ENCODE measurements at places on chromosomes 12 and 14.

DNA sequence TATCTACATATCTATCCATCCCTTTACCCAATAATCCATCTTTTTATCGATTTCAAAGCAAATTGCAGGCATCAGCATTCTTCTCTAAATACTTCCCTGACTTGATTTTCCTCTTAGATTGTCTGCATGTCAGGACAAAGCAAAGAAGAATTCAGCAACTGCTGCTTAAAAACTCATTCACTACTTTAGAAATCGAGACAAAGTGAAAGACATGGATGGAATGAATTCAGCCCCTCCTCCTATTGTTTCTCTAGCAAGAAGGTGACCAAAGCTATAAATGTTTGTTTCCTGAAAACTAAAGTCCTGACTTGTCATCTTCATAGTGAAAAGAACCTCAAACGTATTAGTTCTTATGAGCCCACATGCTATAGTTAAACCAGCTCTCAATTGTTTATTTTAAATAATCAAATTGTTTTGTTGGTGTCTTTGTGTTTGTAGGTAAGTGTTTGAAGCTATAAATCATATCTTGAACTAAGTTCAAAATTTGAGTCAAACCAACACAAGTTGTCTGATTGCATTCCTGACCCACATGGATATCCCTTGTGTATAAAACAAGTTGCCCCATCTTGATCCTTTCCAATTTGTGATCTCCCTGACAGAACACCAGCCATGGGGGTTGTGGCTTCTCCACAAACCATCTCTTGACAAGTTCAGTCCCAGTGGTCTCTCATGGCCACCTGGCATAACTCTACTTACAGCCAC lies 58.6 kb upstream of the ARHGAP5 start:
- DNase-seq, result no peak

GRCh38 chr12:110234331-110234751 lies 46.7 kb upstream of the ATP2A2 start:
- no peak for DNase-seq

GRCh38 chr12:39638178-39638577 lies 18.6 kb upstream of the ABCD2 start:
- DNase-seq, result no peak

DNA sequence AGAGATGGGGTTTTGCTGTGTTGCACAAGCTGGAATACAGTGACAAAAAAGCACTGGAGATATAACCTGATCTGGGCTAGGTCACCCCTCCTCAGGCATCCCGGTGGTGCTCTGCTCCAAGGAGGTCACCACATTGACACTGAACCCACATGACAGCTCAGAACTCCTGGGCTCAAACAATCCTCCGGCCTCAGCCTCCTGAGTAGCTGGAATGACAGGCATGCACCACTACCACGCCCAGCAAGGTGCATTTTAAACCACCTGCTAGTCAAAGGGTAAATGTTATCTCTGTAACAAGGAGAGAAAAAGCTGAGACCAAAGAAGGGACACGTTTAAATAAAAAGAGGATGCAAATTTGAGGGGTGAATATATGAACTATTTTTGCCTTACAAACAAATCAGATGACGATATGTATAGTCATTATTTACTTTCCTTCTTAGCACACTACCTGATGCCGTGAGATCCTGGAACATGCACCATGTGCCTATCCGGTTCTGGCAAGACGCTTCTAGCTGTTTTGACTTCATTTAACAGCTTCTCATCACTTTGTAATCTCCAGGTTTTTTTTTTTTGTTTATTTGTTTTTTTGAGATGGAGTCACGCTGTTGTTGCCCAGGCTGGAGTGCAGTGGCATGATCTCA lies 135.1 kb downstream of the PPM1H start:
- no peak for DNase-seq

- no peak for DNase-seq
Observed at GRCh38 chr14:55094292-55095157, 34.5 kb upstream of the LGALS3 start.

GRCh38 chr12:105451211-105451610 lies 120.7 kb downstream of the C12orf75 start:
- DNase-seq, result no peak

DNA sequence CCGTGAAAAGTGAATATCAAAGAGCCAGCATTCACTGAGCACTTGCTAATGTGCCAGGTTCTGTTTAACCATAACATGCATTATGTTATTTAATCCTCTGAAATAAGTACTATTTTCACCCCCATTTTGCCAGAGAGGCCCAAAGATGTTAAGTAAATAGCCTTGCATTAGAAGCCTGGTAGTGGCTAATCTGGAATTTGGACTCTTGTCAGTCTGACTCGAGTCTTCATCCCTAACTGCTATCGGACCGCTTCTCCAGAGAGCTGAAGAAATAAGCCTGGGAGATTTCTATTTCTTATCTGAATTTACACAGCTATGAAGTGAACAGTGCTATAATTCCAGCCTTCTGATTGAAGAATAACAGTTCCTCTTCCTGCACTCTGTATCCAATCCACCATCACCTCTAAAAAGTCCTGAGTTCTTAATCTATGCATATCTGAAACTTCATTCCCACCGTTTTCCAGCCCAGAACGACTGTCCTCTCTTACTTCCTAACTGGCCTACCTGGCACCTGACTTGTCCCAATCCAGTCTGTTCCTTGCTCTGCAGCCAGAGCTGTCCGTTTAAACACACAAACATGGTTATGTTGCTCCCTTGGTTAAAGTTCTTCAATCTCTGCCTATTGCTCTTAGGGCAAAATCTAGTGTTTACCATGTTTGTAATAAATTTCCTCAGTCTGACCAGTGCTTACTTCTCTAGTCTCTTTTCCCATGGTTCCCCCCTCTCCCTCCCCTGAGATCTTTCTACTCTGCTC lies 2.3 kb downstream of the POLR3B start:
- no peak for DNase-seq

DNA sequence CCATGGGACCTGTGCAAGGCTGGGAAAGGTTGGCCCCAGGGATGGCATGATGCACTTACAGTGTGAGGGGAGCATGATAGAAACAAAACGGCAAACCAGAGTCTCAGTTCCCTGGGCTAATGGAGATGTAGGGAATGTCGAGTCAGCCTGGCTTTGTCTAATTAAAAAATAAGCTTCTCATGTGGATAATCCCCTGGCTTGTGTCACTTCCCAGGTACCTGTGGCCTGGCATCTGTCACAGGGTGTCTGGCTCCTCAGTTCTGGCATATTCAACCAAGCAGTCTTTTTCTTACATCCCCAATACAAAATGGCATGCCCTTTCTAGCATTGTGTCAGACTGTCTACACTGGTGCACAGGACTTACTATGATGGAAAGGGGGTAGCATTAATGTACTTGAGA lies 261.4 kb downstream of the GRIN2B start:
- no peak for DNase-seq

GRCh38 chr14:101191101-101191720 lies 287.7 kb upstream of the RTL1 start:
- DNase-seq, result no peak

- no peak for DNase-seq
Observed at GRCh38 chr12:132563911-132564310, 46.5 kb downstream of the LRCOL1 start.

DNA sequence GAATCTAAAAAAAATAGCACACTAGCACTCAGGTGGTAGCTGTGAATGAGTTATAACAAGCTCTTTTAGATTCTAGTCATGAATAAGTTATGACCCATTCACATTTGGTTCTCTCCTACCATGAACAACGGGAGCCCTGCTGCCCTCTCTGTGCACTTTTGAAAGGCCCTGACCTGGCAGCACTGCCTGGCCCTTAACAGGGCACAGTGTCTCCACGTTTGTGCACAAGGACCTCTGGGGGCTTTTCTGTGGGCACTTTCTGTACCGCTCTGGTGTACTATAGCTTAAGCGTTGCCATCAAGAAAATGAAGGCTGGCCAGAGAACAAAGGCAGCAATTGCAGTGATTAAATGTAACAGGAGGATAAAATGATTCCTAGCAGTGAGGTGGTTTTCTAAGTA lies 21.2 kb downstream of the CCDC92 start:
- no peak for DNase-seq
